ENCODE measurements at places on chromosomes 7 and 10. TPM values are rescaled to one million over a fixed set of nuclear protein-coding genes. Genes with fewer than 3 reads are reported as not detected.

PDE6C gene
- not detected for total RNA-seq

TPK1 gene
- total RNA-seq: 3.2 TPM

HOXA6 gene
- total RNA-seq: 0.43 TPM

MYH16 gene
- not detected for total RNA-seq

TSPAN12 gene
- 3.6 TPM for total RNA-seq

CPXM2 gene
- total RNA-seq: 14.6 TPM

HOXA1 gene
- 0.60 TPM for total RNA-seq
